ENCODE measurements at places on chromosomes 3 and 15. TPM values are rescaled to one million over a fixed set of nuclear protein-coding genes. Genes with fewer than 3 reads are reported as not detected.

DNA sequence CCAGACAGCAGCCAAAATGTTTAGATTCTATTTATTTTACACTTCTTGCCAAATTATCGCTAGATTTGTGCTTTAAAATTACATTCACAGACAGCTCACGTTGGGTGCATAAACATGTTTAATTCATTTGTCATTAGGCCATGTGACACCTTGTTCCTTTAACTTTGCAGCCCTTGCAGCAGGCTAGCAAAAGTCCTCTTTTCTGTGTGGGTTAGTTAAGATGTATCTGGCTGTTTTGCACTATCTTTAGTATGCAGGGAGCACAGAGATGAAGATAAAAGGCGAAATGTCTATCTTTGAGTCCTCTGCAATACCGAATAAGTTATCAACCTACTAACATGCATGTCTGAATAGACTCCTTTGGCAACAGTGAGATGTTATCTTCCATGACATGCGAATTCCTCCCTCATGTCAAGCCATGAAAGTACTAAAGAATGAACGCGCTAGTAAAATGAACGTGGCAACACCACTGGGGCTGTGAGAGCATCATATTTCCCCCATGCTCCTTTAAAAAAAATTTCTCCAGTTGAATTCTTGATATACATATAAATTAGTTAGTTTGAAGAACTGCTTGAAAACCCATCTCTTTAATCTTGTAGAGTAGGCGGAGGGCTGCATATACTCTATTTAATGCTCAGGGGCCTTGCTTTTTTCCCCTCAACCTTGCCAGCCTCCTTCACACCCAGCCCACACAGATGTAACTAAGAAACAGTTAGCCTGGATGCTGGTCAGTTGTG, 620.4 kb upstream of the NR2F2 start:
- H3K36me3 ChIP-seq, result no peaks in the 10 kb centered on the region
- H3K4me3 ChIP-seq, result no peak overlapping the region
- no peak overlapping the region for H3K27ac ChIP-seq
- H3K27me3 ChIP-seq, result no peaks in the 10 kb centered on the region
- no peak for DNase-seq
- no peaks in the 10 kb centered on the region for H3K4me1 ChIP-seq

GRCh38 chr3:59320080-59320479, 270.3 kb upstream of the CFAP20DC start:
- H3K4me1 ChIP-seq, result no peaks in the 10 kb centered on the region
- H3K27me3 ChIP-seq, result no peaks in the 10 kb centered on the region
- no peaks in the 10 kb centered on the region for H3K36me3 ChIP-seq
- H3K27ac ChIP-seq, result no peak overlapping the region
- no peak overlapping the region for H3K4me3 ChIP-seq
- DNase-seq, result no peak

DNA sequence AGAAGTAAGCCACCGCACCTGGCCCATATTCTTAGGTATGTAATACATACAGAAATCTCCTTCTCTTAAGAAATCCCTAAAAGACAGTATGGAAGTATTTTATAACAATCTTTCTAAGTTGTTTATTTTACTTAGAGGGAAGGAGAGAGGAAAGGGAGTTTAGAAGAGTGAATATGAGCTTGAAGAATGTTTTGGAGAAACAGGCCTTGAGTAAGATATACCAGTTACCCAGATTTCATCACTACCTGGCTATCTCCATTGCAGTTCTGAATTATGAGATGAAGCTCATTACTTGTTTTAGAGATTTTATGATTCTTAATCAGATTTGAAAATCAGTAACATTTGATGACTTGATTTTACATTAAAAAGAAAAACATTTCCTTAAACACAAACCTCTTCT, 71.9 kb downstream of the DCUN1D1 start:
- no peak overlapping the region for H3K27ac ChIP-seq
- H3K4me1 ChIP-seq, result peaks cover 2% of the 10 kb centered on the region
- DNase-seq, result no peak
- H3K4me3 ChIP-seq, result no peak overlapping the region
- peaks cover 11% of the 10 kb centered on the region for H3K36me3 ChIP-seq

- no peak overlapping the region for H3K4me3 ChIP-seq
- DNase-seq, result no peak
- no peaks in the 10 kb centered on the region for H3K36me3 ChIP-seq
- no peak overlapping the region for H3K27ac ChIP-seq
- peaks cover 10% of the 10 kb centered on the region for H3K27me3 ChIP-seq
Observed at GRCh38 chr15:70390723-70391122, 293.0 kb upstream of the TLE3 start.

GRCh38 chr3:120394347-120394746, 45.2 kb upstream of the LRRC58 start:
- no peaks in the 10 kb centered on the region for H3K36me3 ChIP-seq
- DNase-seq, result no peak
- no peak overlapping the region for H3K27ac ChIP-seq
- H3K4me3 ChIP-seq, result no peak overlapping the region
- no peaks in the 10 kb centered on the region for H3K4me1 ChIP-seq
- H3K27me3 ChIP-seq, result peaks cover 3% of the 10 kb centered on the region

GRCh38 chr3:46923559-46924350, 46.2 kb downstream of the PTH1R start:
- no peak overlapping the region for H3K27ac ChIP-seq
- H3K36me3 ChIP-seq, result peaks cover 26% of the 10 kb centered on the region
- peak; percentile 28 for DNase-seq
- no peak overlapping the region for H3K4me3 ChIP-seq
- H3K4me1 ChIP-seq, result peaks cover 7% of the 10 kb centered on the region
- H3K27me3 ChIP-seq, result no peaks in the 10 kb centered on the region

DNA sequence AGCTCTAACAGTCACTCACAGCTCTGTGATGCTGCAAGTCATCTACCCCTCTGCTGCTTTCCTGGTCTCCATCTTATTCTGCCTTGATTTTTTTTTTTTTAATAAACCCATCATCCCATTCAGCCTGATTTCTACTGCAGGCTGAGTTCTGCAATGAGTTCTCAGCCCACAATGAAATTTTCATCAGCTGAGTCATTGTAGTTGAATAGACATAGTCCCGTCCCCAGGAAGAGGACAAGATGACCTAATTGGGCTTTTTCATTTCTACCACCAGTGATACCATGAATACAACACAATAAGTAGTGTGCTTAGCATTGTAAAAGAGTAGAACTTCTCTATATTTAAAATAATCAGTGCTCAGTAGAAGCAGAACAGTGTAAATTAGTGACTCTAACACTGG, 59.3 kb downstream of the C3orf85 start:
- no peak overlapping the region for H3K27ac ChIP-seq
- DNase-seq, result no peak
- H3K4me3 ChIP-seq, result no peak overlapping the region
- H3K36me3 ChIP-seq, result no peaks in the 10 kb centered on the region
- H3K27me3 ChIP-seq, result no peaks in the 10 kb centered on the region
- H3K4me1 ChIP-seq, result no peaks in the 10 kb centered on the region

- H3K27ac ChIP-seq, result no peak overlapping the region
- no peaks in the 10 kb centered on the region for H3K36me3 ChIP-seq
- H3K27me3 ChIP-seq, result peaks cover 57% of the 10 kb centered on the region
- no peak overlapping the region for H3K4me3 ChIP-seq
- H3K4me1 ChIP-seq, result no peaks in the 10 kb centered on the region
Observed at GRCh38 chr15:75237316-75237982, 20.7 kb upstream of the GOLGA6C start.

- H3K27me3 ChIP-seq, result peaks cover 21% of the 10 kb centered on the region
- no peak overlapping the region for H3K4me3 ChIP-seq
- peaks cover 6% of the 10 kb centered on the region for H3K4me1 ChIP-seq
- H3K36me3 ChIP-seq, result no peaks in the 10 kb centered on the region
- no peak overlapping the region for H3K27ac ChIP-seq
Observed at GRCh38 chr3:2097641-2098191, 950 bp upstream of the CNTN4 start.

DNA sequence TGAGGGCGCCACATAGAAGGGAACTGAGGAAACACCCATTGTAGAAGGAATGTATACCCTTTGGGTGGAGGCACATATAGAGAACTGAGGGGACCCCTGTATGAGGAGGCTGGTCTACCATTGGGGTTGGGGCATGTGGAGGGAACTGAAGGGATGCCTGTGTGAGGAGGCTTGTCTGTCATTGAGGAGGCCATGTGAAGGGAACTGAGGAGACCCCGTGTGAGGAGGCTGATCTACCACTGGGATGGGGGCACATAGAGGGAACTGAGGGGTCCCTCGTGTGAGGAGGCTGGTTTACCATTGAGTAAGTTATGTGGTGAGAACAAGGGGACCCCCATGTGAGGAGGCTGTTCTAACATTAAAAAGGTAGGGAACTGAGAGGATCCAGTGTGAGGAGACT, 156.1 kb downstream of the FBLN2 start:
- no peak for DNase-seq
- H3K27me3 ChIP-seq, result no peaks in the 10 kb centered on the region
- H3K36me3 ChIP-seq, result no peaks in the 10 kb centered on the region
- H3K27ac ChIP-seq, result no peak overlapping the region

- no peaks in the 10 kb centered on the region for H3K27me3 ChIP-seq
- no peak overlapping the region for H3K27ac ChIP-seq
- no peak for DNase-seq
- H3K36me3 ChIP-seq, result no peaks in the 10 kb centered on the region
Observed at GRCh38 chr3:194043516-194043915, 92.4 kb upstream of the HES1 start.

DNA sequence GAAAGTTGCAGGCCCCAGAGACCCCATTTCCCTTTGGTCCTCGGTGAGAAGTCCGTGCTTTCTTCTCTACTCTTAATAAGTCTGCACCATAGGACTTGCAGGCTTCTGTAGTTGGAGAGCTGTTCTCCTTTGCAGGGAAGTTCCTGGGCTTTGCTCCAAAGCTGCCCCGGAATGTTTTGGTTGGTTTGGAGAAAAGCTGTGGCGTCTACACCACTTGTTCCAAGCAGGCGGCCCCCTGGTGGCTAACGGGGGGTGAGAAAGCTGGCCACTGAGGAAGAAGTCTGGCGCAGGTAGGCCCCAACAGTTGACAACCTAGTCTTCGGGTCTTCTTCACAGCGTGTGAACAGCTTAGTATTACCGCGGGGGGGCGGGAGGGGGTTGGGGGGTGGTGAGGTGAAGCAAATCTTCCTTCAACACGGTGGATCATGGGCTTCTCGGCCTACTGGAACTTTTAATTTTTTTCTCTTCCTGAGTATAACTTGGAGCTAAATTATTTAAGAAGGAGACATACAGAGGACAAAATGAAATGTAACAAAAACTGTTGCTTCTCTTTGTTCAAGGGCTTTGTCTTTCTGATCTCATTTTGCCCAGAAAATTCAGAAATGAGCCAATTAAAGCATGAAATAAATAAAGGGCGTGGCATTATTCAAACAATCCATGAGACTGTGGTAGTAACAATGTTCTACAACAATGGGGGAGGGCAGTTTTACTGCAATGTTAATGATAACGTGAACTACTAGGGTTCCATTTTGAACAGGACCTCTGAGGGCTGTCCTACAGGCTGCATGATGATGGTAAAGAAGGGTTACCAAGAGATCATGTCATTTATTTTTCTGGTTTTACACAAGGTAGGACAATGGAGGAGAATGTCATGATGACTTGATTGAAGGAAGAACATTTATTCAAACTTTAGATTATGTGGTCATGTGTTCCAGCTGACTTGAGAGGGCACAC, 2.2 kb upstream of the THRB start:
- no peak overlapping the region for H3K27ac ChIP-seq
- DNase-seq, result no peak
- H3K27me3 ChIP-seq, result peaks cover 8% of the 10 kb centered on the region
- no peaks in the 10 kb centered on the region for H3K36me3 ChIP-seq
- no peak overlapping the region for H3K4me3 ChIP-seq

- no peak overlapping the region for H3K27ac ChIP-seq
- no peak overlapping the region for H3K4me3 ChIP-seq
- no peaks in the 10 kb centered on the region for H3K4me1 ChIP-seq
- DNase-seq, result no peak
Observed at GRCh38 chr3:21665444-21666100, 85.4 kb downstream of the ZNF385D start.

DNA sequence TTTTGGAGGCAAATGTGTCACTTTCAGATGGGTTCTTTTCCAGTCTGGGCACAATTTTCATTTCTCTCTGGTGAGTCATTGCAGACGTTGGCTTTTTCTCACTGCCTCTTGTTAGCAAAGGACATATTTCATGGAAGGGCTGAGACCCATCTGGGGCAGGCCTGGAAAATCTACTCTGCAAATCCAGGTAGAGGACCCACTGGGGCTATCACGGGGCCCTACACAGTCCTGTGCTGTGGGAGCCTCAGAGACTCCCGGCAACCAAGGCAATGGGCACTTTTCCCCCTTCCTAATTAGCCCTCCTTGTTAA, 58.0 kb downstream of the HRH1 start:
- no peak overlapping the region for H3K4me3 ChIP-seq
- no peaks in the 10 kb centered on the region for H3K36me3 ChIP-seq
- no peak for DNase-seq
- no peaks in the 10 kb centered on the region for H3K4me1 ChIP-seq
- H3K27ac ChIP-seq, result no peak overlapping the region

- no peak for DNase-seq
- H3K4me1 ChIP-seq, result no peaks in the 10 kb centered on the region
- no peak overlapping the region for H3K27ac ChIP-seq
- no peak overlapping the region for H3K4me3 ChIP-seq
- no peaks in the 10 kb centered on the region for H3K27me3 ChIP-seq
- no peaks in the 10 kb centered on the region for H3K36me3 ChIP-seq
Observed at GRCh38 chr15:76418352-76419140, 82.0 kb downstream of the ISL2 start.

DNA sequence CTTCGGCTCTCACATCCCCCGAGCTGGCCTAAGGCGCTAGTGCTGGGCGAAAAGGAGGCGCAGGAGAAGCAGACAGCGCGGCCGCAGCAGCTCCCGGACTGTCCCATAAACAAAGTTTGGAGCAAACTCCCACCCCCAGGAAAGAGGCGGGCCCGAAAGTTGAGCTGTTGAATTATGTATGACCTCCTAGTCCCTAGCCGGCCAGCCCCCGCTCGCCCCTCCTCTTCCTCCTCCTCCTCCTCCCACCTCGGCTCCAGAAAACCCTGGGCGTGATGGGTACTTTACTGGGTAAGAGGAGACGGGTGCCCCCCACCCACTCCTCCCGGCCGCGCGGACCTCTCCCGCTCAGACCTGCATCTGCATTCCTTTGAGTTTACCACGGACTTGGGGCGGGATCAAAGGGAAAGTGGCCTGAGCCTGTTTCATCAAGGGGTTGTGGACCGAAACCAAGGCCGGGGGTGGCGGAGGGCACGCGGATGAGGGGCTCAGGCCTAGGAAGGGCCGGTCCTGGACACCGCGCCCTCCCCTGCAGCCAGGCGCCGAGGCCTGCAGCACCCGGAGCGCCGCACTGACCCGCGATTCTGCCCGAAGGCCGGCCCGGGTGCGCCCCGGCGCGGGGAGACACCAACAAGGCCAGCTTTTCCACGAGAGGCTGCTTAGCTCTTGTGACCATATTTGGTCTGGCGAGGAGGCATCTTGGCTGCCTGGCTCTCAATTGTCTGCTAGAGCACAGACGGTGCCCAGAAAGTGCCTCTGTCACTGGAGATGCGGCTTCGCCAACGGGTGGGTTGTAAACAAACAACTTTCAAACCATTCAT, at the start of gene WWTR1:
WWTR1 (minus strand) TSS at position 100 of the 818 bp plus-strand sequence. CDS start 719 bp downstream, outside the sequence.
- peaks cover 4% of the 10 kb centered on the region for H3K27me3 ChIP-seq
- H3K27ac ChIP-seq, result no peak within 1 kb of the TSS
- DNase-seq, result no peak
- H3K36me3 ChIP-seq, result no peaks in the 10 kb centered on the region
- H3K4me1 ChIP-seq, result peaks cover 21% of the 10 kb centered on the region

Gene SAMMSON
- total RNA-seq, result not detected

Gene SAMD7
- not detected for total RNA-seq

Gene PDIA3
- 231 TPM for total RNA-seq

Gene UNC13C
- total RNA-seq, result not detected

Gene SST
- total RNA-seq, result not detected

Gene VILL
- 44.6 TPM for total RNA-seq

Gene MYZAP
- 0.58 TPM for total RNA-seq

Gene TMC3
- not detected for total RNA-seq

Data from T-cell (primary cell).